ENCODE measurements at places on chromosomes 2 and 18.

DNA sequence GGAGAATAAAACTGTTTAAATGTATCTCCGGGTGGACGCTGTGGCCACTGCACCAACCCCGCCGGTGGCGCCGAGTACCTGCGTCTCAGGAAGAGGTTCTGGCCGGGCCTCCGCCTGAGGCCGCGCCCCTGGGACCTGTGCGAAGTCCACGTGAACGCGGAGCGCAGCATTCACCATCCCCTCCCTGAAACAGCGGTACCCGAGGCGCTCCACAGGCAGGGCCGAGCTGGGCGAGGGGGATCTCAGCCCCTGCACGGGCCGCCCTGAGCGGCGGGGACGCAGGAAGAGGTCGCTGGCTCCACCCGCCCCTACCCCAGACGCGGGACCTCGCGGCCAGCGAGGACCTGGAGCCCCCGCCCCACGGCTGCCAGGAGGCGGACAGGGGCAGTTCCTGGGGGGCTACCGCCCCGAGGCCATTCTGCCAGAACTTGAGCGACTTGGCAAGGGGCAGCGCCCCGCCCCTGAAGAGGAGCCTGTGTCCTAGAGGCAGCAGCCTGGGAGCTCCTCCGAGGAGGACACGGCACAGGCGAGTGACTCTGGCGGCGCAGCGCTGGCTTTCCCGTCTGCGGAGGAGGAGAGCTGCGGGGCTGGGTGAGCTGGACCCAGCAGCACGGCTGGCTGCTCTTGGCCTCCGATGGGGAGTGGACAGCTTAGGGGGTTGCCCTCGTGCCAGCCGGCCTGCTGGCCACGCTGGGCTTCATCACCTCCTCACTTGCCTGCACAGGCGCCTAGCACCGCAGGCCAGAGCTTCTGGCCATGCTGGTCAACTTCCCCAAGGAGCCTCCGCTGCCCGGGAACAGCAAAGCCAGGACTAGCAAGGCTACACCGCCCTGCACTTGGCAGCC, 9.7 kb upstream of the TEKT4 start:
- no peak for DNase-seq

DNA sequence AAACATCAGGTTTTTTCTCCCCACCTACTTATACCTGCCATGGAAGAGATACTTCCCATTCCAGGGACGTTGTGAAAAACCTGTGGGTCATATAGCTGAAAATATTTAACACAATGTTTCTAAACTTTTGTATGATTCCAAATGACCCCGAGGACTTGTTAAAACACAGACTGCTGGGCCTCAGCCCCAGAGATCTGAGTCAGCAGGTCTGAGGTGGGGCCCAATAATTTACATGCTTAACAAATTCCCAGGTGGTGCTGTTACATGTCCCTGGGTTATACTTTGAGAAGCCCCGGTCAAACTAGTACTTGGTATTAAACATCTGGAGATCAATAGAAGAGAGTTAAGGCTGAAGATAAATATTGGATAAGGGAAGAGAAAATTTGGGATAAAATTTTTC, 71.4 kb upstream of the FRZB start:
- DNase-seq, result no peak

GRCh38 chr18:8882632-8883408, 177.5 kb downstream of the MTCL1 start:
- DNase-seq, result no peak

GRCh38 chr2:150298571-150299305, 188.7 kb downstream of the RND3 start:
- no peak for DNase-seq

DNA sequence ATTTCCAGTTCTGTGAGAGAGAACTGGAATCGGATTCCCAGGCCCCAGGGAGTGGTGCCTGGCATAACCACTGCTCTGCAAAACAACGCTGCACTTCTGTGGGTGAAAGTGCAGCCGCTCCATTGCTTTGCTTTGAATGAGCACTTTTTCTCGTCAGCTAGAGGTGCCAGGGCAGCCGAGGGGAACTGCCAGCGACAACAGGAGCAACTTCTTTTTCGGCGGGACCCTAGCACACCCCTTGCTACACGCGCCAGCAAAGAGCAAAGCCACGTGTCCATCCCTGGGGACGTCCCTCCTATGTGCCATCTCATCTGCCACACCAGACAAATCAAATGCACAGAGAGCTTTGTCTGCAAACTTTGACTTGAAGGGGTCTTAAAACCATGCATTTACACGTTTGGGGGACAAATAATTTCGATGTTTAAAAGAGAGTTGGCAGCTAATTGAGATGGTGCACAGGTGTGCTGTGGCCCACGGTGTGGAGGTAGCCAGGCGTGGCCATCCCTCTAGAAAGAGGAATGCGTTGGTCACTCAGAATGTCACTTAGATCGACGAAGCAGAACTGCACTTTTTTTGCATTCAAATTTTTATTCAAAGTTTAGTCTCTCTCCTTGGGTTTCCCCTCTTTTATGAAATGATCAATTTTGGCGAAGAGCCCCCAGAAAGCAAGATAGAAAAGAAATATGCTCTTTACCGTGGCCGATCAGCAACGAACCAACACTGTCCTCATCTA, 151.8 kb downstream of the MBP start:
- no peak for DNase-seq

DNA sequence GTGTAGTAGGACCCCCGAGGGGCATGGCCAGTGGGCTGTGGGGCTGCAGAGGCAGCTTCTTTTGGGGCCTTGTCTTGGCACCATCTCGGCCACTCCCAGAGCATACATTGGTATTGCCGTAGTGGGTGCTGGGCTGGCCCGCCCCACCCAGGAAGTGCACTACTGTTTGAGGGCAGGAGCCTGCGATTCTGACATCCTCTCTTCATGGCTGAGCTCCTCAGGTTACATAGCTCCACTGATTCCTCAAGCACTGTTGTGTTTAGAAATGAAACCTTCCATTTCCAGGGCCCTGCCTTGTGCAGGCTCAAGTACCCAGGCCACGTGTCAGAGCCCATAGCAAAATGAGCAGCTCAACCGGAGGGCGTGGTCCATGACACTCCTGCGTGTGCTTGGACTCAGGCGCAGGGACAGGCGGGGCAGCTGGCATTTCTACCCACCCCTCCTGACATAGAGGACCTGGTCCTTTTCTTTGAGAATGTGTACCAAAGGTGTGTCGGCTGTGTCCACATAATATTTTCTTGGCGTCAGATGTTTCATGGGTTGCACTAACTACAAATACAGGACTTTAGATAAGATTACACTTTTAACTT, 67.9 kb downstream of the DGKD start:
- DNase-seq, result no peak

DNA sequence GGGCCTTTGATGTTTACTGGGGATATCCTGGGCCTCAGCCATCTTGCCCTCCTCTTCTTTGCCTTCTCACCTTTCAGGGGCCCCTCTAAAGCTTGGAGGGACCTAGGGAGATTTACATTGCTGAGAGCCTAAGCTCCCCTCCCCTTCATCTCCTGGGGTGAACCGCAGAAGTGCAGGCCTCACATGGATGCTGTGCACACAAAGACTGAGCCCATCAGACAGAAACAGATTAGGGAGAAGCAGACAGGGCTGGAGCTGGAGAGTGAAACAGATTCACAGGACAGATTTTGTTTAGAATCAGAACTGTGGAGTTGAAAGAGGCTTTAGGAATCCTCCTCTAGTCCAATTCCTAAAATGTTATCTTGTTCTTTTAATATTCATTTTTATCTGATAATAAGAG, 3.4 kb upstream of the CDK5R2 start:
- DNase-seq, result no peak

DNA sequence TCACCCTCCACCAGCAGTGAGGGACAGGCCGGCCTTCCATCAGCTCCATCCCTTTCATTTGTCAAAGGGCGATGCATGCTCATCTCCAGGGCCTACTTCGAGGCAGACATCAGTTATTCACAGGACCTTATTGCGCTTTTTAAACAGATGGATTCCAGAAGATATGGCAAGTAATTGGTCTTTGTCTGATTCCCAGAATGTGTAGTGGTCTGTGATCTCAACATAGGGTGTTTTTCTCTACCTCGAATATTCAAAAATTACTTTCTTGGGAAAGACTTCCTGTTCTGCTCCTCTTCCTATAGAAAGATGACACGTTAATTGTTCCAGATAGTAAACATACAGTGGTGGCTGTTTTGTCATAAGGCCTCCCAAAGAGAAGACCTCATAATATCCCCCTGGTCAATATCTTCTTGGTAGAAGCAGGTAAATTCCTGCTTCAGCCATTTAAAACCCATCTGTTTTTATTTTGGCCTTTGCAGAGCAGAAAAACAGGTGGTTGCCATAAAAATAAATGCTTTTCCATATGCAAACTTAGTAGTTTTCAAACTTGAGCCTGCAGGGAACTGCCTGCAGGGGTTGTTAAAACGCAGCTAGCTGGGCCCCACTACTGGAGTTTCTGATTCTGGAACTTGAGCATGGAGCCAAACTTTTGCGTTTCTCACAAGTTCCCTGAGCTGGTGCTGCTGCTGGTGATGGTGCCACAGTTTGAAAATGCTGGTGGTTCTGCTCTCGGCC, 8.2 kb downstream of the SMARCAL1 start:
- DNase-seq, result no peak

GRCh38 chr2:240639566-240639965, 14.3 kb downstream of the GPR35 start:
- DNase-seq, result no peak

DNA sequence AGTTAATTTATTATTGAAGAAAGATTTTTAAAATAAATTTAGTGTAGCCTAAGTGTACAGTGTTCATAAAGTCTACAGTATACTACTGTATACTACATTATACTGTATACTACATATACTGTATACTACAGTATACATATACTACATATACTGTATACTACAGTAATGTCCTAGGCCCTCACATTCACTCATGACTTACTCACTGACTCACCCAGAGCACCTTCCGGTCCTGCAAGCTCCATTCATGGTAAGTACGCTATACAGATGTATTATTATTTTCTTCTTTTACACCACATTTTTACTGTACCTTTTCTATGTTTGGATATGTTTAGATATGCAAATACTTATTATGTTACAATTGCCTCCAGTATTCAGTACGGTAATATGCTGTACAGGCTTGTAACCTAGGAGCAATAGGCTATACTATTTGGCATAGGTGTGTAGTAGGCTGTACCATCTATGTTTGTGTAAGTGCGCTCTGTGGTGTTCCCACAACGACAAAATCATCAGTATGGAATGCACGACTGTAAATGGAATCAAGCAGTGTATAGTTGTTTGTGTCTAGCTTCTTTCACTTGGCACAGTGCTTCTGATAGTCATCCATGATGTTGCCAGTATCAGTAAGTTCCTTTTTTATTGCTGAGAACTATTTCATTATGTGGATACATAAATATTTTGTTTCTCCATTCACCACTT, 245.7 kb downstream of the MTX2 start:
- no peak for DNase-seq

GRCh38 chr2:73987109-73987947, 2.6 kb downstream of the TET3 start:
- DNase-seq, result no peak

DNA sequence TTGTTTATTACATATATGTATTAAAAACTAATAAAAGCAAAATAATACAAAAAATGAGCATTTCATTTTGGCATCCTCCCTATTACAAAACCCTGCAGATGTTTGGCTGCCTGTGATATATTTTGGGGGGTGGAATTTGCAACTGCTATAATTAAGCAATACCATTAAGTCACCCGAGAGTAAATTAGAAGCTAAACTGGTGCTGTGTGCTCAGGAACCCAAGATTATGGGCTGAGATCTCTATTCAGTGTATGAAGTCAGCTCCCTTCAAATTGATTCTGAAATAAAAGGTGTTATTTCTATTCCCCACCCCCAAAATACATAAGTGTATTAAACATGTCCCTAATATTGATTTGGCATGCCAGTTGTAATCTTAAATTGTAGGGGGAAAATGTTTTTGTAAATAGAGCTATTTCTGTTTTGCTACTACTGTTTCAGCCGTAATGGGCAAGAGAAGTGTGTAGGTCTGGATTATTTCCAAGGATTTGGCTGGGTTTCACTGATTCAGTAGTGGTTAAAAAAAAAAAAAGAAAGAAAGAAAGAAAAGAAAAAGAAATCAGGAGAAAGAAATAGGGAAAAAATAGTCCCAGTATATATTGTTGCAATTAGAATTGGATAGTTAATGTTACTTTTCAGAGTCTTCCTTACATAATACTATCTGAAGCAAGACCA, 110.9 kb downstream of the SS18 start:
- no peak for DNase-seq

DNA sequence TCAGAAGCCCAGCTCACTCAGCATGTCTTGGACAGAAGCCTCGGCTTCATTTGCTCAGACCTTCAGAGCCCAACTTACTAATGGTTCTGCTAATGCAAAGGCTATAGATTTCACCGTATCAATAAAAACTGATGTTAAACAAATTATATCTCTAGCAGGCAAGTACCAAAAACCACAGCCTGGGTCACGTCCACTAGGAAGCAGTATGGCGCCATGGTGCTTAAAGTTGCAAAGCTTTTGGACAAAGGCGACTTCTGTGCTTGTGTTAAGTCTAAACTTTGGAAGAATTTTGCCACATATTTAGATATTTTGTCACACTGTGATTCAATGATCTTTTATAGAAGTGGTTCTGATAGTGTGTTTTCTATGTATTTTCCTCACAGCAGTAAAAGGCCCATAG, 276.8 kb upstream of the PARD3B start:
- no peak for DNase-seq

GRCh38 chr2:142314164-142314563, 183.3 kb upstream of the LRP1B start:
- DNase-seq, result no peak

DNA sequence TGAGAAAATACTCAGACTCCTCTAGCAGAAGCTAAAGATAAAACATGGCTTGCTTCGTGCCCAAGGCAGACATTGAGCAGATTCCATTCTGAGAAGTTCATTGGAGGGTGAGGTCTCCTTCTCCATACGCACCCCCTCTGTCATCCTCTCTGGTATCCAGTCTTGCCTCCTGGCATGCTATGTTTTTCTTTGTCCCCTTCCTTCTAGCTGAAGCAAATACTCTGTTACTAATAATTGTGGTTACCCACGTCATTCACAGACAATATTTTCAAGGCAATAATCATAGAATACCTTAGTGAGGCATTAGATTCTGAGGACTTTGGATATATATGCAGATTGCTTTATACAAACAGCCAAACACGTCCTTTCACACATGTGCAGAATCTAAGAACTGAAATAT, 66.2 kb upstream of the KLF7 start:
- DNase-seq, result no peak

DNA sequence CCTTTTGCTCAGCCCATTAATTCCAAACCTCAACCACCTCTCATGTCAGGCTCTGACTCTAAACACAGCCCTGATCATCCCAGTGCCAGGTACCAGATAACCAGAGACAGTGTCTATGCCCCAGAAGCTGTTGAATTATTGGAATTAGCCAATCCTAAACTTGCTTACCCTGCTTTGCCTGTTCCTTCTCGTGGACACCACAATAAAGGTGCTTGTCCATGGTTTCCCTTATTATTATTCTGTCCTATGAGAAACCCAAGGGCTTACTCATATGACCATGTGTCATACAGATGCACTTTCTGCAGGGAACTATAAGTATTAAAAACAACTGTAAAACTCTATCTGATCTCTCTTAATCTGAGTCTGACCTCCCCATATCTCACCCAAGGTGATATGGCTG, 2193.8 kb upstream of the PIK3C3 start:
- DNase-seq, result no peak

Measured in stimulated activated CD4-positive, alpha-beta T cell treated with anti-CD3 and anti-CD28 coated beads, Interleukin-2, amount 100 ng/mL, for 4 hours (primary cell).